ENCODE measurements at places on chromosomes 11 and 22. TPM values are rescaled to one million over a fixed set of nuclear protein-coding genes. Genes with fewer than 3 reads are reported as not detected.

DNA sequence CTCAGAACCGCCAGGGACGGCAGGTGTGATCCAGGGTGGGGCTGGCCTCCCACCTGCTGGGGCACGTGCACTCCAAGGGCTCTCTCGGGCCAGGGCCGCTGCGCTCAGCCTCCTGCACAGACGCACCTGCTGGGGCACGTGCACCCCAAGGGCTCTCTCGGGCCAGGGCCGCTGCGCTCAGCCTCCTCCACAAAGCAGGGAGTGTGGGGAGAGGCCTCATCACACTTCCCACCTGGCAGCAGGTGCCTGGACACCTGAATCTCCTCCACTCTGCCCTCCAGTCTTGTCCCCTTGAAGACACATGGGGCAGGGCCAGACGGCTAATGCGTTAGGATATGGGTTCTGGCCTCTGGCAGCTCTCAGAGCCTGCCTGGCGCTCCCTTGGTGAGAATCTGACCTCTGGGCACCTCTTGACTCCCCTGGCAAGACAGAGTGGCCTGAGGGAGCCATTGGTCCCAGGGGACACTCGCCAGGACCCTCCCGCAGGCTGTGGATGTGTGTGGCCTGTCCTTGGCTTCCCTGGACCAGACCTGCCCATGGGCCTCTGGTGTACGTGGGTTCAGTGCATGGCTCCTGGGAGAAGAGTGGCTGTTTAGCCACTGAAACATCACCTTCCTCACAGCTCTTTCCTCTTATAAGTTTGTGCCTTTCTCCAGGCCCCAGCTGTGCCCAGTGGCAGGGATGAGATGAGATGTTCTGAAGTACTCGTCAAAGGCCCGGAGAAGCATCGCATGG is 73.5 kb downstream of the BRD1 start:
- peaks cover 2% of the 10 kb centered on the region for H3K4me1 ChIP-seq
- H3K27me3 ChIP-seq, result peaks cover 21% of the 10 kb centered on the region
- DNase-seq, result no peak
- no peaks in the 10 kb centered on the region for H3K36me3 ChIP-seq

- no peaks in the 10 kb centered on the region for H3K36me3 ChIP-seq
- peaks cover 2% of the 10 kb centered on the region for H3K4me1 ChIP-seq
- DNase-seq, result no peak
- no peaks in the 10 kb centered on the region for H3K27me3 ChIP-seq
- no peak overlapping the region for H3K4me3 ChIP-seq
Measured at GRCh38 chr11:86978247-86978646, 23.1 kb upstream of the FZD4 start.

DNA sequence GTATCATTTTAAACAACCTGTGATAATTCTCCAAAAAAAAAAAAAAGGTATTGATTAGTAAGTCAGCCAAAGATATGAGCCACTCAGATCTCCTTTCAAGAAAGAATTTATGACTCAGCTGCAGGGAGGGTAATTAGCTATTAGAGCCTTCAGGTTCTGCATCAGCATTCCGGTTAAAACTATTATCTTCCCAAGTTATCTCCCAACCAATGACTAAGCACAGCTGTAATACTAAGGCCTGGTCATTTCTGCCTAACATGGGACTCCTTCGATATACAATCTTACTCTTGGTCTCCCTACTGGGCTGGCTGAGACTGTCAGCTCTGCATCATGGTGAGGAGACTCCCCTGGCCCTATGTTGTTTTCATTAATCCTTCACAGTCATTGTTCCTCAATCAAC is 60.4 kb downstream of the SBF2 start:
- no peaks in the 10 kb centered on the region for H3K4me1 ChIP-seq
- no peak overlapping the region for H3K4me3 ChIP-seq
- H3K27ac ChIP-seq, result no peak overlapping the region

DNA sequence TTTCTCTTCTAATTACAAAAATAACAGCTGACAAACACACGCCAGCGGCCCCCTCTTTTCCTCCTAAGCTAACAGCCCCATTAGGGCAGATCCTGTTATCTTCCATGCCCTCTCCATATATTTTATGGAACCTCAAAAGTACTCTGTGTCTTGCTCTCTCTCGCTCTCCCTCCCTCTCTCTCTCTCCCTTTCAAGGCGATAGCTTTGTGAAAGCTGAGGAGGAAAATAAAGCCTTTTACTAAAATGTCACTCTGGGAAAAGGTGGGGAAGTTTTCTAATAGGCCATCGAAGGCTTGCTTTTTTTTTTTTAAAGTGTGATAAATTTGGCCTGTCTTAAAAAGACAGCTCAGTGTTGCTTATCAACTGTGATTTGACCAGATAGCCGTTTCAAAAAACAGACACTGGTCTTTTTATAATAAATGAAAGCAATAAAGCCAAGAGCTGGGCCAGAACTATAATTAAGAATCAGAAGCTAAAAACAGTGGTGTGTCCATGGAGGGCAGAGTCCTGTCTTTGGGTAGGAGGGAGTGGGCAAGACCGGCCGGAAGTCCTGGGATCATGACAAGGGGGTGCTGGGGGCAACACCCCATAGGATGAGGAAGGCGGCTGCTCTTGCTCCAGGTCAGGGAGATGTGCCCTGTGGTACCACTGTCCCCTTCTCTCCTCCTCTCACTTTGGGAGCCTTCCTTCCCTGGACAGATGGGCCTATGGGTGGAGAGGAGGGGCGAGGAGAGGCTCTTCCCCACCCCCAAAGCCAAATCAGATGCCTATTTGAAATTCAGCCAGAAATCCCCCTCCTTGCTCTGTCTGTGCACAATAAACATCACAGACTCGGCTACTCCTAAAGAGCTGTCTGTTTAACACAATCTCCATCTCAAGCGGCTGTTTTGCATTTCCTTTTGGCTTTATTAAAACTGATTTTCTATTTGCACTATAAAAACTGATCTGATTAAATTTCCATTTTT is 267.2 kb downstream of the BUD13 start:
- H3K4me3 ChIP-seq, result no peak overlapping the region
- DNase-seq, result no peak
- H3K36me3 ChIP-seq, result peaks cover 6% of the 10 kb centered on the region

Gene LDHAL6A
- total RNA-seq, result not detected

Gene GGTLC2
- total RNA-seq, result not detected
